ENCODE measurements at places on chromosomes 2 and 18.
A peak's percentile ranks its signal among the peaks of the same experiment; 100 is the strongest.

DNA sequence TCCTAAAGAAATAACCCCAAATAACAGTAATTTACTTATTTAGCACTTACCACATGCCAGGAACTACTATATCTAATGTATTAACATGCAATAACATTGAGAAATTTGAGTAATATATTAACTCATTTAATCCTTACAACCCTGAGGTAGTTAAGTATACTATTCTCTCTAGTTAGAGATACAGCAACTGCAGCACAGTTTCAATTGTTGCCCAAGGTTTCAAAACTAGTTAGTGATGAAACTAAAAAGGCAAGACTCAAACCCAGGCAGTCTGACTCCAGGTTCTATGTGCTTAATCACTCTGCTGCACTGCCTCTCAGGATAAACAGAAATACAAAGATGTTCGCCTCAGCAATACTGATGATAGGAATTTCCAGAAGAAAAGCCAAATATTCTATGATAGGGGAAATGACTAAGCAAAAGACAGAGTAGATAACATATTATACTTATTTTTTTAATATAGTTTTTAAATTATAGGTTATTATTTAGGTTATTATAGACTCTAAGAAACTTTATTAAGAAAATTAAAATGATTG is 88.0 kb downstream of the SS18 start:
- DNase-seq = peak; percentile 69

- DNase-seq = no peak
Measured at GRCh38 chr18:60391571-60392226, 19.1 kb upstream of the MC4R start.

DNA sequence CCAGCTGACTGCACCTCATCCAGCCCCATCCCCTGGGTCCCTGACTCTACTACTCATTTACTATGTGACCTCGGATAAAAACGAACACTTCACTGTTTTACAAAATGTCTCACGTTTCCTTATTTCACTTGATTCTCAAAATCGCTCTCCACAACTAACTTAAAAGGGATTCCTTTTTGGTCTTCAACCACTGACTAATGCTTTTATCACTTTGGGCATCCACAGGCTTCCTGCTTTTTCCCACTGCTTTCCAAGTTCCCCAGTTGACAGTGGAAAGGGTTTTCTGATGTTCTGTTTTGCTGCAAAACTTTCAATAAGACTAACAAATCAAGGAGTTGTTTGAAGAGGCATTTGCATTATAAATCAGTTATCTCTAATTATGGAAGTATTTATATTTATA is 24.1 kb downstream of the EIF2AK3 start:
- no peak for DNase-seq

DNA sequence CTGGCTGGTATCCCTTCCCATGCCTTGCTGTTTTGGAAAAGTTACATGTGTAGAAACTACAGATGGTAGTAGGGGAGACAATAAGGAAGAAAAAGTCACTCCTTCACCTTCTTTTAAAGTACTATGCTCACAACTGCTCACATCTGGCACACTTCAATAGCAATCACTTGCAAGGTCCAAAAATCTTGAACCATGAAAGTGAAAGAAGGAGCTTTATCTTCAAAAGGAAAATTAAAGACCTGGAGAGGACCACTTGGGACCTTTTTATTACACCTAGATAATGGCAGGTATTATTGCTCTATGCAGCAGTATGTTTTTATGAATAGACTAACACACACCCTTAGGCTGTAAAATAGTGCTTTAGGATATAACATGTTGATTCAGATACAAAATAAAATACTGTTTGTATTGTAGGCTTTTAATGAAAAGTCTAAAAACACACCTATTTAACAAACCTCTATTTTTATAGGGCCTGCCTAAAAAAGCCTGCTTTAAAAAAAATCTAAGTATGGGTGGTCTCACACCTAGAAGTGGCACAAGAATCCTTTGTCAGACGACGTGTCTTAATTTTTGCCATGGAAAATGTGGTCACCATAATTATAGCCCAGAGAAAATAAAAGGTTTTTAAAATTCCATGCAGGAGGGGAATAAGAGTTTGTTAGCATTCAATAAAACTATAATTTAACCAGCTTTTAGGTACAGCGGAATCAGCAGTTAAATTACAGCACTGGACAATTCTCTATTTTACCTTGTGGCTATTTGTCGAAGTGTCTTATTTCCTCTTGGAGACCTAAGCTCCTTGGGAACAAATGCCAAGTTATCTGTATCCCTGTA is 124.0 kb downstream of the BCL2 start:
- DNase-seq = no peak

DNA sequence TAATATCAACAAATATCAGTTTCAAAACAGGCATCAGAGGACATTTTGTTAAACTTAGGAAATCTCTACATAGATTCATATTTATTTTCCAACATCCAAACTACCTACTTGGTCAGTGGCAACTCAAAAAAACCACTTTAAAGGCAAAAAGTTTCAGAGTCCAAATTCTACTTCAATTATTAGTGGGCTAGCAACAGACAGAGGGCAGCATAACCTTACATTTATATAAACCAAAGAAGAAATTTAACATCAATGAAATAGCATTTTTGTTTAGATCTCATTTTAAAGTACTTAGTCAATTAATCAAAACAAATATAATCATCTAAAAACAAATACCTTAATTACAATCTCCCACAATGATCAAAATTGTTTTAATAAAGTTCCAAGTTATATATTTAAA is 33.3 kb downstream of the RTTN start:
- peak; percentile 20 for DNase-seq

GRCh38 chr18:8960740-8961657 is 141.5 kb upstream of the NDUFV2 start:
- DNase-seq = no peak

DNA sequence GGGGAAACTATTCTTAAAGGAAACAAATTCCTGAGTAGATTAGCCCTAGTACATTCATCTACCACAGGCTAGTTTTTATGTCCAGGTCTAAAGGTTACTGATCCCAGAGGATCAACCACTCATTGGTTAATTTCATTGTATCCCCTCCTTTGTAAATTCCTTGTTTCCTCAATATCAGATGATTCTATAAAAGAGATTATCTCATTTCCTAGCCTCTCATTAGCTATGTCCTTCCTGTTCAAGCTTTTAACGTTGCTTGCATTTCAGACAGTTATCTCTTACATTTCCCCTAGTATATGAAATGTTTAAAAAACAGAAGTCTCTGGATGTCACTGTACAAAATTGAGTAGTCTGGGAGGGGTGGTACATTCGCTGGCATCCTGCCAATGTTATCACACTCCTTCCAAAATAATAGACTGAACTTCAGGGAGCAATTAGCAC is 24.2 kb upstream of the ARMC9 start:
- DNase-seq = no peak

- DNase-seq = peak; percentile 4
Measured at GRCh38 chr18:34821669-34822210, 111.6 kb downstream of the DTNA start.

DNA sequence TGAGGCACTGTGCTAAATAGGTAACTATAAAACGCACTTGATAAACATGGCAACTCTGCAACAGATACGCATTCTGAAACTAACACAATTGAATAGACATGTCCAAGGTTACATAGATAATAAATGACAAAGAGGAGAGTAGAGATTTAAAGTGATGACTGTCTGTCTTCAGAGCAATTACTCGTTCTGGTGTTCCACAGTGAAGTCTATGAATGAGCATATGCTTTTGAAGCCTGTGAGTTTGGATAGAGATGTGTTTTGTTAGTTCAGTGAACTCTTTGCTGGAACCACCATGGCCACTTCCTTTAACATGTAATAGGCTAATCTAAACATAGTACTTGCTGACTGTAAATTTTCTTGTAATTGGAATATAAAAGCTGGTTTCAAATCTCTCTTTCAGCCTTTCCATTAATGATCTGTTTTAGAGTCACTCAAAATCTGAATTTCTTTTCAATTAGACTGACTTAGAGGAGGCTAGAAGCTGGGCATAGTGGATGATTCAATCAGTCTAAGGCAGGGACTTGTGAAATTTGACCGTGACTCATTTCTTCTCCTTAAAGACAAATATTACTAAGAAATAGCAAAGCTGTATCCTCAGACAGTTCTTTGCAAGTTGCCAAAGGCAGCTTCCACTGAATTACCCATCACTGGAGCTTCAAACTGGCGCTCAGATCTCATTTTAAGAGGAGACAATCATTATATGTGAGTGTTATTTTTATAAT is 1130.1 kb upstream of the CELF4 start:
- DNase-seq = peak; percentile 13
